SK-N-SH (cell line): ENCODE measurements at places on chromosomes 3 and 15. TPM values are rescaled to one million over a fixed set of nuclear protein-coding genes. Genes with fewer than 3 reads are reported as not detected.

Gene ZPLD1
- not detected in 2 replicates for polyA plus RNA-seq

Gene SPESP1
- not detected in 2 replicates for polyA plus RNA-seq

Gene ZKSCAN7
- 5.4 and 9.2 TPM in 2 replicates for polyA plus RNA-seq

Gene GOLGA8M
- 0.10 TPM in 1 of 2 replicates, not detected in the other for polyA plus RNA-seq

Gene NPHP3
- 19.0 and 27.4 TPM in 2 replicates for polyA plus RNA-seq

Gene TM4SF18
- polyA plus RNA-seq, result 0.30 and 0.32 TPM in 2 replicates

Gene CCDC54
- polyA plus RNA-seq, result not detected in 2 replicates

Gene ISLR2
- 0.56 and 0.58 TPM in 2 replicates for polyA plus RNA-seq

Gene CPNE9
- polyA plus RNA-seq, result 0.03 and 0.06 TPM in 2 replicates

Gene WDR93
- polyA plus RNA-seq, result 0.35 and 0.57 TPM in 2 replicates

Gene KLHL6
- not detected in 2 replicates for polyA plus RNA-seq

Gene UBAP1L
- 1.8 and 1.9 TPM in 2 replicates for polyA plus RNA-seq

Gene DPPA2
- polyA plus RNA-seq, result not detected in 2 replicates

Gene SPRED1
- polyA plus RNA-seq, result 4.3 and 4.4 TPM in 2 replicates

Gene FHIT
- 0.29 and 0.41 TPM in 2 replicates for polyA plus RNA-seq

Gene ZNF774
- 1.6 and 1.8 TPM in 2 replicates for polyA plus RNA-seq

Gene UQCRC1
- polyA plus RNA-seq, result 284 and 317 TPM in 2 replicates
